ENCODE measurements at places on chromosomes 5 and 9.

DNA sequence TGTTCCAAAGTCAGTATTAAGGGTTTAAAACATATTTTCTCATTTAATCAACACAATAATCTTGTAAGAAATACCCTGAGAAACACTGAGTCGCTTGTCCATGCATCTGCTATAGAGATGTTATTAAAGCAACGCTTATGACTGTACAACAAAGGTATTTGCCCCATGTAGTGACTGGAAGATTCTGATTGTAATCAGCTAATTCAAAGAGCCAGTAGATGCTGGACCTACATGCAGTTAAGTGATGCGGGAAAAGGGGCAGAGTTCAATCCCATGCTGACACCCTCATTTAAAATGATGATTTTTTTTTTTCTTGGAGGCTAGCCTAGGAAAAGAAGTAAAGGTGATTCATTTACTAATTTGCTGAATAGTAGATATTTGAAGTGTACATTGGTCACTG, 149.3 kb upstream of the MTAP start:
- no peak for DNase-seq

- no peak for DNase-seq
Observed at GRCh38 chr5:35822511-35822910, 34.2 kb upstream of the IL7R start.

GRCh38 chr5:116303340-116303739, 218.5 kb downstream of the COMMD10 start:
- DNase-seq, result no peak

- peak; percentile 40 for DNase-seq
Observed at GRCh38 chr9:121071756-121072421, 2.9 kb upstream of the CNTRL start.

DNA sequence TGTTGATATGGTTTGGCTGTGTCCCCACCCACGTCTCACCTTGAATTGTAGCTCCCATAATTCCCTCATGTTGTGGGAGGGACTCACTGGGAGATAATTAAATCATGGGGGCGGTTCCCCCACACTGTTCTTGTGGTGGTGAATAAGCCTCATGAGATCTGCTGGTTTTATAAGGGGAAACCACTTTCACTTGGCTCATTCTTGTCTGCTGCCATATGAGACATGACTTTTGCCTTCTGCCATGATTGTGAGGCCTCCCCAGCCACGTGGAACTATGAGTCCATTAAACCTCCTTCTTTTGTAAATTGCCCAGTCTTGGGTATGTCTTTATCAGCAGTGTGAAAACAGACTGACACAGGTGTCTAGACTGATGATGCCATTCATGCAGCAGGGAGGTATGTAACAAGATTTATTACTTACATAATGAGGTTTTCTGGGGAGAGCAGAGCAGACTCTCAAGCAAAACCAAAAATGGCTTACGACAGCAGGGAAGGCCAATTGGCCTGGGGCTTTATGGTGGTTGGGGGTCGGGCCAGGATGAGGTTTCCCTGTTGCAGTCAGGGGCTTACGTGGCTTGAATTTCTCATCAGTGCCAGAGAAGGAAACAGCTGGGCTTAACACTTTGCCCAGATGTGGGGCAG, 9.5 kb upstream of the COMMD10 start:
- no peak for DNase-seq

GRCh38 chr5:163190283-163190682, 247.1 kb upstream of the CCNG1 start:
- no peak for DNase-seq

GRCh38 chr9:134531220-134531970, 110.2 kb upstream of the COL5A1 start:
- DNase-seq, result no peak

GRCh38 chr5:72605632-72606031, 98.4 kb upstream of the ZNF366 start:
- DNase-seq, result no peak

DNA sequence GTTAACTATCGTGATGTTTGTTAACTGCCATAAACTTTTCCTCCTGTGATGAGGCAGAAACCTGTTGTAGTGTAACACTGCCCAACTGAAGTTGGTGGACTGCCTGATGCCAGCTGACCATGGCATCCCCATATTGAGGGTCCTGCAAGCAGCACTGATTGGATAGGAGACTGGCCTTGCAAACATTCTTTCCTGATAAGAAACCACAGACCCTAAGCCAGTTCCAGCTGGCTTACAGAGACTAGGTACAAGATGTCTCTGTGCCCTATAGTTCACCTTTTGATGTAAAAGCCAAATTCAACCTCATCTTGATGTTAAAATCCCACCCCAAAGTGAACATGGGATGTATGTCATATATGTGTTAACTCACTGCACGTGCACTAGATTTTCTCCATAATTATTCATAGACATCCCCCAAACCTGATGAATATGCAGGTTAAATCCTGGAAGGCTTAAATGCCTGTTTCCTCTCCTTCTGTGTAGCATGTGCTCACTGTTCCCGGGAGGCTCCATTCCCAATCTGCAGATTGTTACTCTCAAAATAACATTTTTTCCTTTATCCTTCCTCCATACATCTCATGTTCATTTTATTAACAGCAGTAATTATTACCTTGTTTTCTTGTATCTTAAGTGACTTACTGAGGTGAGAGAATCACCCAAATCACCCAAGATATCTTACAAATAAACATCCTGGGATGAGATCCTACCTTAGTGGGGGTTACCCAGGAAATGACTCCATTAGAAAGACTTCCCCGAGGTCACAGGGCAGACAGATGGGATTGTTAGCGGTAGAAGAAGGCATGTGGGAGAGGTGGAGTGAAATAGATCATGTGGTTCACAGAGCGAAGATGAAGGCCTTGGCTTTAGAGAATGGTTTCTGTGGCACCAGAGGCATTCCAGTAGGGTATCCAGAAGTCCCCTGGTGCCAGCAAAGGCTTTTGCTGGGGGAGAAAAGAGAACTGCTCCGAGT, 566.7 kb downstream of the CCDC171 start:
- DNase-seq, result no peak

- no peak for DNase-seq
Observed at GRCh38 chr5:156481741-156482140, 154.8 kb downstream of the SGCD start.

Measured in GM23338 (cell line).